ENCODE measurements at places on chromosomes 7 and 10.

DNA sequence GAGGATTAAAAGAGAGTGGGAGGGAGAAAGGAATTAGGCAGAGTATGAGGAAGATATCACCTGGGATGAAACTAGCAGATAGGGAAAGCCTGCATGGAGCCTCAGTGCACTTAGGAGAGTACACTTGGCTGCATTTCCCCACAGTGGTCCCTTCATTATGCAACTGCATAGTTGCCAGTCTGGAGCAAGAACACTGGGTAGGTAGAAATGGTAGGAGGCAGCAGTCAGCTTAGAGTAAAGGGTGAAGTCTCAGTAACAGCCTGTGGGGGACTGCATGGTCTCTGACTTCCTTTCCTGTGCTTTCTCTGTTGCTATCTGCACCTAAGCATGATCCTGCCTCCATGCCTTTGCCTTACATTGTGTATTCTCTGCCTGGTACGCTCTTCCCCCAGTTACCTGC lies 14.0 kb upstream of the PCGF5 start:
- no peak for DNase-seq

GRCh38 chr10:97534746-97535367 lies 36.1 kb downstream of the UBTD1 start:
- peak; percentile 65 for DNase-seq

DNA sequence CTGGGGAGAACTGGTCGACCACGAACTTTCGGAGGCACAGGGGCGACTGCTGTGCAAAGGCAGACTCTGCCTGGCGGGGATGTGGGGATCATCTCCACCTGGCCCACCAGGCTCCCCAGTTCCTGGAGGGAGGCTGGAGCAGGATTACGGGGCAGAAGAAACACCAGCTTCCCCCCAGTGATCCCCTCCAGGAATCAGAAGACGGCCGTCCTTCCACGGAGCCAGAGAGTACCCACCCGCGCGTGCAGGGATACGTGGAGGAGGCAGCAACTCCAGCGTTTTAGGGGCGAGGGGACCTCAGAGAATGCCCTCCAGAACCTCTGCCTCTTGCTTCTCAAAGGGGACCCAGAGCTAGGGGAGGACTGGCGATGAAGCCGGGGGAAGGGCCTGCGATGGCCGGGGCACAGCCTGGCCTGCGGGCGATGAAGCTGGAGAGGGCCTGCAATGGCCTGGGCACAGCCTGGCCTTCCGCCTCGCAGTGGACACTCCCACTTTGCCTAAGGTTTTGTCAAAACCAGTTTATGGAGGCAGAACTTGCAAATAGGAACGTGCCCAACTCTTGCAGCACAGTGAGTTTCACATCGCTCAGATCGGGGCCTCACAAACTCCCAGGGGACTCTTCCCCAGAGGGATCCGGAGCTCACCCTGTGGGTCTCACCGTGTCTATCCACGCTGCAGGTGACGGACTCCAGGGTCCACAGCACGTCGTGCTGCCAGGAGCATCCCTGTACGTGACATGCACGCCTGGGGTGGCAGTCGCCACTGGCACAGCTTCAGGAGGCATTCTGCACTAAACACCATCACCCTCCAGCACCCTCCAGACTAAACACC lies 77.9 kb upstream of the PDGFA start:
- no peak for DNase-seq

DNA sequence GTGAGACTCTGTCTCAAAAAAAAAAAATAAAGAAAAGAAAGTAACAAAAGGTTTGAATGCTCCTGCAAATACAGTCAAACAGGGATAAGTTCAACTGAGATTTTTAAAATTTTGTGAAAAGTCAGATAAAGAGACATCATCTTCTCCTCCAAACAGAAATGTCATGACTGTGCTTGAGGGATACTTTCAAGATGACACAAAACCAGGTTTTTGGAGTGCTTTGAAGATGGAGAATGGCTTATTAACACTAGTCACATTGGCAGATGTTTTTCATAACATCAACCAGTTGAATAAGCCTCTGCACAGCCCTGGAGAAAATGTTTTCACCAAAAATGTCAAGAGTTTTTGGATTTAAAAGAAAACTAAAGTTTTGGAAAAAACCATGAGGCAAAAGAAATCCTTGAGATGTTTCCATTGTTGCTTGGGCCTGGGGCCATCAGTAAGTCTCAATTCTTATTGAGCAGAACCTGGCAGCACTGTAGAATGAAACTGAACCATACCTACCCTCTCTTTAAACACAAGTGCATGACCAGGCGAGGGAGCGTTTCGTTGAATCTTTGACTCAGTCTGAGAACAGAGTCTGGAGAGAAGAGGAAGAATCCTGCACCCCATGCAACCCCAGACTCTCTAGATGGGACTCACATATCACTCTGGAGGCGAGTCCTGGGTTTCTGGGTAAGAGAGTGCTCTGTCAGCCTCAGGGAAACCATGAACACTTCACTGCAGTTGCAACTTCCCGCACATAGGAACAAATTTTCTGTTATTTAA lies 37.4 kb upstream of the PRKCQ start:
- no peak for DNase-seq

DNA sequence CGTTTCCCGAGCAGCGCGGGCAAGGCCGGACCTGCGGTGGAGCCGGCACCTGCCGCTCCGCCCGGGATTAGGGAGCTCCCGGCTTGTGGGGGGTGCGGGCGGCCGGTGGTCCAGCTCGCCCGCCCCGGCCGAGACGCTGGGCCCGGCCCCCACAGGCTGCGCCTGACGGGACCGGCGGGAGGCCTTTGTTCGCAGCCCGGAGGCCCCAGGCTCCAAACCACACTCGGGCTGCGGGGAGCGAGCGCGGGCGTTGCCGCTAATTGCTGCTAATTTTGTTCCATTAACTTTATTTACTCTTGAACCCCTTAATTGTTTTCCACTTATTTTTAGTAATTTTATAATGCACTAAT lies 9.6 kb downstream of the UNCX start:
- no peak for DNase-seq

DNA sequence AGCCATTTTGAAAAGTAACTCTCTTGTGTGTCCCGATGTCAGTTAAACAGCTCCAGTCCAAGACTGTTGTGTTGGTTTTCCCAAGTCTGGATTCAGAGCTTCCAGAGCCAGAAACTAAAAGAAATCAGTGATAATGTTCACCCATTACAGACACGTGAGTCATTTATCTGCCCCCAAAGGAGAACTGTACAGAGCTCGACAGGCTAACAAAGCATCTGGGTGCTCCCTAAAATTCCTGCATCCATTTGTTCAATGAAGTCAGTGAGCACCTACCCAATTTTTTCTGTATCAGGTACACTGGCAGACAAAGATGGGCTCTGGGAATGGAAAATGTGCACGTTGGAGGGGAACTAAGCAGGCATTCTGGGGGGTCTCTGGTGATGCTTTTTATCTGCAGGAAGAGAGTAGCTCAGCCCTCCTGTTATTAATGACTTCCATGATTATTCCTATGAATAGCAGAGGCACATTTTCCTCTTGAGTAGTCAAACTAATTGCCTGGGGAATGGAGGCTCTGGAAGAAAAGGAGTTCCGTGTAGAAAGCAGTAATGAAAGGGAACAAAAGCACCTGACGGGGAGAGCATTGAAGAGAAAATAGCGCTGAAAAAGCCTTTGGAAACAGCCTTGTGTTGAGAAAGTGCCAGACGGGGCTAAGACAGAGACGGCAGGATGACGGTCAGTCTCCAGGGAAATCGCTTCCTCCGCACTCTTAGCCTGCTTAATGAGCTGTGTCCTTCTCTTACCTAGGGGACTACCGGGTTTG lies 75.3 kb downstream of the GAD2 start:
- no peak for DNase-seq

DNA sequence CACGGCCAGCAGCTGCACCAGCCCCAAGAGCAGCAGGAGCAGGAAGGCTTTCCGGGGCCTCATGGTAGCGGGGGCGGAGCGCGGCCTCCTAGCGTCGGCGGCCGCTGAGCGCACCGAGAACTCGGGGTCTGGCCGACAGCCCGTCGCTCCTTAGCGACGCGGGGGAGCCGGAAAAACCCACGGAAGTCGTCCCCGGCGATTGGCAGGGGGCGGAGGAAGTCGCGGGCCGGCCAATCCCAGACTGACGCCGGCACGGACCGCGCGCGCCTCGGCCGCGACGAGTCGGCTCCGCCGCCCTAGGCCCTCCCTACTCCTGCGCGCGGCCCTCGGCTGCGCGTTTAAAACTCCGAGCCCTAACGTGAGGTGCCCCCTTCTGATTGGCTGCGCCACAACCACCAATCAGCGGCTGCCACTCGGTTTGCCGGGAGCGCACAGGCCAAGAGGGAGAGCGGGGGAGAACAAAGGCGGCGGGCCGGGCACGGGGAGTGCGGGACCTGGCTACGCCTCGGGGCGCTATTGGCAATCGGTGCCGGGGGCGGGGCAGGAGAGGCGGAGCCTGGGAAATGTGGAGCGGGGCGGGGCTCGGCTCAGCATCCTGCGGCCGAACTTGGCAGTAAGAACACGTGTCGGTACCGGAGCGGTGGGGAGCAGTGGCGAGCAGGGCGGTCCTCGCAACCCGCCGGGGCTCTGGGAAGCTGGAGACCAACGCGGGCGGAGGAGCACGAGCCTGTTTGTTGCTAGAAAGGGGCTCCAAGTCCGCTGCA lies at the start of gene PDIA4:
TSS of gene PDIA4 (minus strand) at position 160 of the 764 bp plus-strand sequence. CDS start at position 63, 97 bp downstream.
- DNase-seq, result peak; percentile 99

- DNase-seq, result no peak
Observed at GRCh38 chr7:127486654-127487053, 94.1 kb upstream of the ZNF800 start.

Data from HuH-7 (cell line).